ENCODE measurements at places on chromosomes 16 and 17.

DNA sequence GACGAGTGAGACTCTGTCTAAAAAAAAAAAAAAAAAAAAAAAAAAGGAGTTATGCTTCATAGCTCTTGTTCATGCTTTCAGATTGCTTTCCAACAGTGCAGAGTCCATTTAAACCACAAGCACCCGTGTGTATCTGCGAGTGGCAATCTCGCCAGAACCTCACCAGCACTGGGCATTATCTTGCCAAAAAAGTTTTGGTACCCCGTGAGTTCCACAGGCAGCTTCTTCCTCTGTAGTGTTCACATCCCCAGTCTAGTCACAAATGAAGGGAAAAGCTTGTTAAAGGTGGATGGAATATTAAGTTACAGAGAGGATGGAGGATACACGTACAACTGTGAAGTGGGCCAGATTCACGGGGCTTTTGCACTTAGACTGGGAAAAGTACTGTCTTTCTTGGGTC, 33.5 kb downstream of the WSB1 start:
- no peak for DNase-seq

DNA sequence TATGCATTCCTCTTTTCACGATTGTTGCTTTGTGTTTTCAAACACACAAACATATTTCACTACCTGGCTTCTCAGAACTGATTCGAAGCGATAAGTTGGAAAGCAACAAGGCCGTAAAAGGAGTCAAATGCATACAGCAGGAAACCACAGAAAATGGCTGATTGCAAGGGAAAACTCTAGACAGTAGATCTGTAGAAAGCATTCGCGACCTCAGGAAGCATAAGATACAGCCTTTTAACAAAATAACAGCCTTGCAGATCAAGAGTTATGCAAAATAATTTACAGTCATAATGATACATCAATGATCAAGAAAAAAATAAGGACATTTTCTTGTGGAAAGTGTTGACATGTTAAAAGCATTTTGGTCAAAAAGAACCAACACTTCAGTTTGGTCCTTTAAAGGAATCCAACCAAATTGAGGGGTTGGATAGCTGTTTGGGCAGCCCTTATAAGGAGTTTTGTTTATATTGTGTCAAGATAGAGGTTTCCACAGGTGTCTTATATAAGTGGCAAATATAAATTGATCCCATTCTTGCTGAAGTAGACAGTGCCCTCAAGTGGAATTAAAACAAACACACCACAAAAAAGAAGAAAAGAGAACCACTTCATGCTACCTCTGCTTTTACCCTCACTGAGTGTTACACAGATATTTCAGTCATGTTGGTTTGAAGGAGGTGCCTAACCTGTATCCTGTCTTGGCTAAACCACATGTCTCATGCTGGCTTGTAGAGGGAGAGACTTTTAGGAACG, 5.5 kb downstream of the CYLD start:
- DNase-seq, result no peak

GRCh38 chr16:6482696-6483468, 849.8 kb upstream of the RBFOX1 start:
- DNase-seq, result no peak

- DNase-seq, result no peak
Observed at GRCh38 chr16:57764341-57765159, 29.0 kb downstream of the KATNB1 start.

DNA sequence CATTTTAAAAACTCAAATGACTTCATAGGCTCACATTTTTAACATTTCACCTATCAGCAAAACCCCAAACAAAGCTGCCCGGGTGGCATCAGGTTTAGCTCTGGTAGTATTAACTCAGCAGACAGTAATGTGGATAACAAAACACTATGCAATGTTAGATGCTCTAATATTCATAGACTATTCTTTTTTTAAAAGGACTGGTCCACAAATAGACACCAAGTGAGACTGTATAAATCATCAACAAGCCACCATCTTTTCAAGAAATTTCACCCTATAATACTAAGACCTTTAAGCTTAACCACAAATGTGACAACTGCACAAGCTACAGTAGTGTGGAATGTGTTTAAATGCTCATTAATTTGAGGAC, 20.2 kb downstream of the SNN start:
- no peak for DNase-seq

DNA sequence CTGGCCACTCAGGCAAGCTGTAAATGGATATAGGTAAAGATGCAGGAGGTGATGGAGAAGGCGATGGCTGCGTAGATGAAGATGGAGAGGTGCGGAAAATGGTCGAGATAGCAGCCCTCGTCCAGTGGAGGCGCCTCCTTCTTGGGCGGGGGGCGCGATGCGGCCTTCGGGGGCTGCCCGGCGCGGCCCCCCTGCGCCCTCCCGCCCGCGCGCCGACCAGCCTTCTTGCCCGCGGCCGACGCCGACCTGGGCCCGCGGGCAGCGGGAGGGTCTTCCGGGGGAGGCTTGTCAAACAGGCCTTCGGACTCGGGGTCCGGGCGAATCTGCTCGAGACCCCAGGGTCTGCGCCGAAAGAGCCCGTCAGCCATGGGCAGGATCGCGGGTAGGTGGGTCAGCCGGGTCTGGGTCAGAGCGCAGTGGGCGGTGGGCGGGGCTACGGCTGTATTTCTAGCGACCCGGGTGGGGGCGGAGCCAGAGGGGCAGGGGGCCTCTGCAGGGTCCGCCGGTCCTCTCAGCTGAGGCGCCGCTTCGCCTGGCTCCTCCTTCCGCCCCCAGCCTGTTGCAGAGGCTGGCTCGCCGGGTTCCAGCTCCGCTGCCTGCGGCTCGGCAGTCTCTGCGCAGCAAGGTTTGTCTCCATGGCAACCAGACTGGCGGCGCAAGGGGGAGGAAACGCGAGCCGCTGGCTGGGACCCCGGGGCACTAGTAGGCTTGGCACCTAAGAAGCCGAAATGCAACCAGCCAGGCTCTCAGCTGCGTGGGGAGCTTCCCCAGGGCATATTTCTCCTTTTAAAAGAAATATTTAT, 14.4 kb downstream of the MIS12 start:
- peak; percentile 14 for DNase-seq

All from NCI-H2081 treated with DMSO at 0.1 percent for 48 hours (cell line).